Occipital lobe (tissue), 3 donors: ENCODE measurements at places on chromosomes 11 and 22.
A peak's percentile ranks its signal among the peaks of the same experiment; 100 is the strongest.

DNA sequence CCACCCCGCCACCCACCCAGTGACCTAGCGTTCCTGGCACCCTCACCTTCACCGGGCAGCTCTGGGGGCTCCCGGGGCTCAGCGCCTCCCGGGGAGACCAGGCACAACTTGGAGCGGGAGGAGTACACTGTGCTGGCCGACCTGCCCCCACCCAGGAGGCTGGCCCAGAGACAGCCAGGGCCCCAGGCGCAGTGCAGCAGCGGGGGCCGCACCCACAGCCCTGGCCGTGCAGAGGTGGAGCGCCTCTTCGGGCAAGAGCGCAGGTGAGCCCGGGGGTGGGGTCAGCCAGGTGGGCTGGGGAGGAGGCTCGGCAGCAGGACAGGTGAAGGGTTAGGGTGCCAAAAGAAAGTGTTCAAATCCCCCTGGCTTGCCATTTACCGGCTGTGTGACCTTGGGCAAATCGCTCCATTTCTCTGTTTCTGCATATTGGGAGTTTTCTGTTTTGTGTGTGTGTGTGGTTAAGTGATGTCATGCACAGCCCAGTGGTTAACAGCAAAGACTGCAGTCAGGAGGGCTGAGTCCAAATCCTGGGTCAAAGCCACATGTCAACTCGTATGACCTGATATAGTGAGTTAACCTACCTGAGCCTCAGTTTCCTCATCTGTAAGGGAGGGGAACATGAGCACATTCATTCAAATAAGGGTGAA lies 29.5 kb downstream of the TRIOBP start:
- DNase-seq: no peak

- no peak for DNase-seq
Measured at GRCh38 chr11:71458146-71459070, 5.4 kb downstream of the NADSYN1 start.

DNA sequence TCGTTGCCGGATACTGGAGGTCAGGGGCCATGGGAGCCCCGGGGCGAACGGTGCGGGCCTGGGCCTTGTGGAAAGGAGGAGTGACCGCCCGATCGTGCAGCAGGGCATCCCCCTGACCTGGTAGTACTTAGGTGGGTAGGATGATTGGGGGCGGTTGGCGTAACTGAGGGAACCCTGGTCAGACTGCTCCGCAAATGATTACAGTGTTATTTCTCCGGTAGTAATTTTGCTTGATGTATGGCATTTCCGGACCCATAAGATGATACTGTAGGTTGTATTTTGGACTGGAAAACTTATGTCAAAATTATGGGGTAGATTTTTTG lies 762 bp downstream of the MTMR3 start:
- DNase-seq: no peak

DNA sequence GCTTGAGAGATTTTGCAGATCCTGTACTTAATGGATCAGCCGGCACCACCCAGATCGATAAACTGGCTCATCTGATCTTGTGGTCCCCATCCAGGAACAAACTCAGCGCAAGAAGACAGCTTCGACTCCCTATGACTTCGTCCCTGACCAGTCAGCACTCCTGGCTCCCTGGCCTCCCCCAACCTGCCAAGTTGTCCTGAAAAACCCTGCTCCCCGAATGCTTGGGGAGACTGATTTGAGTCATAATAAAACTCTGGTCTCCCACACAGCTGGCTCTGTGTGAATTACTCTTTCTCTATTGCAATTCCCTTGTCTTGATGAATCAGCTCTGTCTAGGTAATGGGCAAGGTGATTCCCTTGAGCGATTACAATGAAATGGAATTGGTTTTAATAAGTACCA lies 29.5 kb downstream of the OR2AG2 start:
- no peak for DNase-seq

DNA sequence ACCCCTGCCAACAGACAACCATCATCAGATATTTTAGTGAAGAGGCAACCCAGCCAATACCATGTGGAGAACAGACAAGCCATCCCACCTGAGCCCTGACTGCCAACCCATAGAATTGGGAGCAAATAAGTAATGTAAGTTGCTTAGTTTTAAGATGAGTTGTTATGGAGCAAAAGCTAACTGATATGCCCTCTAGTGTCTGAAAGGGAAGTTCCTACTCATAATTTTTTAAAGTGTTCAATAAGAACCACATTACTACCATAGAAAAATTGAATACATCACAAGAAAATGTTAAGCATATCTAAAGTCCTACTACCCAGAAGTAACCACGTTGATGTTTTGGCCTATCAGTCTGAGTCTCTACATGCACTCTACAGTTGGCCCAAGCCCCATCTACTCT lies 50.8 kb upstream of the SLC36A4 start:
- no peak for DNase-seq

- DNase-seq: no peak
Measured at GRCh38 chr22:22973336-22973735, 85.7 kb downstream of the IGLL5 start.

DNA sequence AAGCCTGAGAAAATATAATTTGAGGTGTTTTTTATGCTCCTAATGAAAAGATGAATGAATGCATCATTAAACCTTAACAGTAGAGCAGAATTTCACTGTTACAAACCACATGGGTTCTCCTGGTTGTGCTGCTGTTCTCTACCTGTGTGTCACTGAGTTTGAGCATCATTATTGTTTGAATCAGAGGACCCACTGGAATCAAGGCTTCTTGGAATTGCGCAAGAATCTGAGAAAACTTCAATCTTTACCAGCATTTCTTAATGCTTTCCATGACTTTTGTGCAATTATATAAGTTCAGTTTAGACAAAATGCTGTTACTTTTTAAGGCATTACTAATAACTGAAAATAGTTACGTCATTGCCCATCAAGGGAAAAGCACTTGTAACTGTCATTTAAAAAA lies 18.8 kb upstream of the RBX1 start:
- DNase-seq: no peak

DNA sequence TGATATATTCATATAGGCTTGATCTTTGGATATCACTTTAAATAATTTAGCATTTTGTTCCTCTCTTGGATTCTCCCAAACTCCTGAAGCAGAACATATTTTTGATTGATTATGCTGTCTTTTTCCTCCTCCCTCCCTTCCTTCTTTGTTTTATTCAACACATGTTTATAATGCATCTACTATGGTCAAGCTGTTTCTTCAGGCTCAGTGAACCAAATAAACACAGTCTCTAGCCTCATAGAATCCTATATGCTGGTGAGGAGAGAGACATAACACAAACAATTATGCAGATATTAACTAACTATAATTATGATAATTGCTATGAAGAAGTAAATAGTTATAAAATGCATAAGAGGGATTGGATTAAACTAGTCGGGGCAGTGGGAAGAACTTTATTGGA lies 1023.6 kb upstream of the RAG2 start:
- no peak for DNase-seq

GRCh38 chr11:84106541-84106940 lies 820.4 kb upstream of the CCDC90B start:
- no peak for DNase-seq

DNA sequence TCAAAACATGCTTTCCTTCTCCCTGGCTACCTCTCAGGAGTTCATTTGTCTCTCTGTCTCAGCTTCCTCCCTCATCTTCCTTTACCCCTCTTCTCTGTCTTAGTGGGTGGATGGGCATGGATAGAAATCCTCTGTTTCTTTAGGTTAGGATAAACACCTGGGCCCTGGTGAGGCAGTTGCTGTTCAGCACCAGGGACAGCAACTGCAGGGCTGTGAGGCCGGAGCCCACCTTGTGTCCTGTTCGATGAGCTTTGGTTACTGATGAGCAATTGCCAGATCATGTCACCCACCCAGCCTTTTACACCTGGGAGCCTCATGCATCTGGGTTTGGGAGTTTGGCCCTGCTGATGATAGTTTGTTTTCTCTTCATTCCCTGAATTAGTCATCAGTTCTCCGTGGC lies 6.1 kb upstream of the CRYBB3 start:
- DNase-seq: no peak

GRCh38 chr11:10659339-10660216 lies 34.0 kb downstream of the IRAG1 start:
- DNase-seq: peak; percentile 11

GRCh38 chr11:67404515-67405195 lies 772 bp downstream of the TBC1D10C start:
- no peak for DNase-seq

GRCh38 chr11:64401775-64402174 lies 42.8 kb downstream of the RPS6KA4 start:
- DNase-seq: no peak

DNA sequence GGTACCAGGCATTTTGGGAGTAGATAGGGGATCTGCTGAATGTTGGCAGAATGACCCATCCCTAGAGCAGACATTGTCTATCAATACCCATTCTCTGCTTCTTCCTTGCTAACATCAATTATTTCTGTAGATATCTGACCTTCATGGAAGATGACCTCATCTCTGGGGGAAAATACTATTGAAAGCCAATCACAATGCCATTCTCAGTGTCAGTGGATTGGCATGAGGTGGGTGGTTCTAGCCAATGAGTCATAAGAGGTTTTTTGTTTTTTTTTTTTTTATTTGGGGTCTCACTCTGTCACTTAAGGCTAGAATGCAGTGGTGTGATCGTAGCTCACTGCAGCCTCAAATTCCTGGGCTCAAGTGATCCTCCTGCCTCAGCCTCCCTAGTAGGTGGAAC lies 42.5 kb downstream of the SNX19 start:
- DNase-seq: no peak

- no peak for DNase-seq
Measured at GRCh38 chr11:46202149-46202548, 75.3 kb upstream of the CREB3L1 start.

DNA sequence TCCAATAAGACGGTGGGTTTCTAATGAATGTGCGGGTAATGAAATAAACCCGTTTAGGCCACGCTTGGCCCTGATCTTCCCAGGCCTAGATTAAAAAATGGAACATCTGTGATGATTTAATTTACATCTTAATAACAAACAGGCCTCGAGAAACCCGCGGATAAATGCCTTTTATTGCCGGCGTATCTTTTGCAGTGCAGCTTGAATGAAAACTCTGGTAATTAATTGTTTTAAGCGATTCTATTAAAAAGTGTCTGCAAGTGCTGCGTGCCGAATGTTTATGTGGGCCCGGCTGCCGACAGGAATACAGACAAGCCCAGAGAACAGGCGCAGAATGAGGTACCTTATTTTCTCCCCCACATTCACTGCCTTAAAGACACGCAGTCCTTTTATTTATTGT lies 420.7 kb downstream of the MN1 start:
- no peak for DNase-seq

- peak; percentile 38 for DNase-seq
Measured at GRCh38 chr22:37818409-37819104, 4.6 kb upstream of the GALR3 start.

DNA sequence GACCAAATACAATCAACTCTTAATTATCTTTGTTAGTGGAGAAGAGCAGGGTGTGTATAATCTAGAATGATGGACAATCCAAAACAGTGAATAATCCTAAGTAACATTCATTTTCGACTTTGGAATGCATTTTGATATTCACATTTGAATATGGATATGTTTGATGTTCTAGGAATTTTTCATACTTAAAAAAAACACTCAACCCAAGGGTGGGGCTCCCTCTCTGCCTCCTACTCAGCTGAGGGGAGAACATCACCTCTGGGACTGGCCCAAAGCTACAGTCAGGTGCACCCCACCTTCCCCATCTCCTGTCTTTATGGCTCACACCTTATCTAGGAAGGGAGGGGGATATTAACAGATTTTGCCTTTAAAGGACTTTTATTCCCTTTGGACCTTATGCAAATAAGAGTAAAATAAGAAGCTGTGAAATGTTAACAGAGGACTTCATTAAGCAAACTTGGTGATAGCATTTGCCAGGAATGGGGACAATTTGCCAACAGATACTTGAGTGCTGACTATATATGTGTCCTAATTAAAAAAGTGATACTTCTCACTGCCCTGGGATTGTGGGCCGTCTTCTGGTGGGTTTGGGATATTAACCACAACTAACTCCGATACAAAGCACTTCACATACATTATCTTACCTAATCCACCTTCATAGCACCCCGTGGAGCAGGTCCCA lies 187.0 kb downstream of the ST3GAL4 start:
- DNase-seq: no peak

- no peak for DNase-seq
Measured at GRCh38 chr22:36088292-36088691, 59.7 kb upstream of the RBFOX2 start.

GRCh38 chr11:62015615-62016014 lies 48.2 kb upstream of the FTH1 start:
- no peak for DNase-seq

- DNase-seq: no peak
Measured at GRCh38 chr11:61510166-61510919, 1.8 kb downstream of the LRRC10B start.

DNA sequence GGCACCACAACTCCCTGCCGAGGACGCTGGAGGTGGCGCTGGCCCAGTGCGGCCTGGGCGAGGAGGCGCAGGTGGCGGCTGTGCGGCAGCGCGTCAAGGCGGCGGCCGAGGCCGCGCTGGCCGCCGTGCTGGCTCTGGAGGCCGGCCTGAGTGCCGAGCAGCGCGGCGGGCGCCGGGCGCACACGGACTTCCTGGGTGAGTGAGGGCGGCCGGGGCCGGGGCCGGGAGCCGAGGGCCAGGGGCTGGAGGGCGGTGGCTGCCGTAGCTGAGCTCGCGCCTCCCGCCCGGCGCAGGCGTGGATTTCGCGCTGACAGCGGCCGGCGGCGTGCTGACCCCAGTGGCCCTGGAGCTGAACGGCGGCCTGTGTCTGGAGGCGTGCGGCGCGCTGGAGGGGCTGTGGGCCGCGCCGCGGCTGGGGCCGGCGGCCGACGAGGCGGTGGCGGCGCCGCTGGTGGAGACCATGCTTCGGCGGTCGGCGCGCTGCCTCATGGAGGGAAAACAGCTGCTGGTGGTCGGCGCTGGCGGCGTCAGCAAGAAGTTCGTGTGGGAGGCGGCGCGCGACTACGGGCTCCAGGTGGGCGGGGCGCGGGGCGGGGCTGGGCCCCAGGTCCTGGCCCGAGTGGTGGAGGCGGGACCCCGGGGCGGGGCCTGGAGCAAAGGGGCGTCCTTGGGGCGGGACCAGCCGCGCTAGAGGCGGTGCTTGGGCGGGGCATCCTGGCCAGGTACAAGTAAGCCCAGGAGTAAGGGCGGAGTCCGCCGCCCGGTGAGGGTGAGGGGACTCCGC lies 5.4 kb downstream of the CARNS1 start:
- peak; percentile 90 for DNase-seq

GRCh38 chr11:70954471-70954870 lies 297.9 kb downstream of the SHANK2 start:
- DNase-seq: no peak

DNA sequence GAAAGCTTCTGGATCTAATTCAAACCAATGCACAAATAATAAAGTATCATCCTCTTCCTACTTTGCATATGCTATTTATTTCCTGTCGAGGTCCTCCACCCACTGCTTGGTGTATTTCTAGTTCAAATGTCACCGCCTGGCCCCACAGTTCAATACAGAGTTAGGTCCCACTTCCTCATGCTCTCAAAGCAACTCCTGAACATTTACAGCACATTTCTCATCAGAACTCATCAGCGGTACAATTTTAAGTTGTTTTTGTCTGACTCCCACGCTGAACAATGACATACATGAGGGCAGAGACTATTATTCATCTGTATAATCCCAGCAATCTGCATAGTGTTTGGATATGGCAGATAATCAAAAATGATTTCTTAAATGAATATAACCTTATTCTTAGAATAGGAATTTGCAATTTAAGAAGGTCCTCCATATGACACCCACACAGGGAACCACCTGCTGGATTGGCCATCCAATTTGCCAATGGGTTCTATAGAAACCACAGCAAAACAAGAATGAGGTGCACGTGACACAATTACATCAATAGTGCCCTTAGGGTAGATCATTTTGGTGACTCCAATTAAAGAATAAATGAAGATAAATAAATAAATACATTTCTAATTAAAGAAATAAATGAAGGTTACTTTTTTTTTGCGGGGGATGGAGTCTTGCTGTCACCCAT lies 54.2 kb downstream of the SLC25A17 start:
- DNase-seq: no peak
